Bladder microvascular endothelial cell (primary cell): ENCODE measurements at places on chromosomes 7 and 10. TPM values are rescaled to one million over a fixed set of nuclear protein-coding genes. Genes with fewer than 3 reads are reported as not detected.

The CTAGE6 gene
- 0.32 and 1.5 TPM in 2 replicates for total RNA-seq

The HOXA13 gene
- not detected in 2 replicates for total RNA-seq

The TMEM176B gene
- not detected in 2 replicates for total RNA-seq

The RNF148 gene
- 0.97 and 4.5 TPM in 2 replicates for total RNA-seq

The DLG5 gene
- 3.2 and 14.2 TPM in 2 replicates for total RNA-seq

The HMX3 gene
- 0.16 TPM in 1 of 2 replicates, not detected in the other for total RNA-seq

The SCIN gene
- 0.13 and 0.49 TPM in 2 replicates for total RNA-seq

The FAM237B gene
- not detected in 2 replicates for total RNA-seq

The DPCD gene
- 25.3 and 28.7 TPM in 2 replicates for total RNA-seq
